ENCODE measurements at places on chromosomes 5 and 9.

GRCh38 chr9:99114049-99114440, 9.1 kb downstream of the TGFBR1 start:
- no peak for DNase-seq

GRCh38 chr5:29214839-29215238, 1978.6 kb upstream of the CDH6 start:
- DNase-seq, result no peak

GRCh38 chr9:133976191-133976861, 15.8 kb downstream of the VAV2 start:
- no peak for DNase-seq

- DNase-seq, result no peak
These were observed 26.9 kb downstream of the RAPGEF1 start for GRCh38 chr9:131713016-131713415.

DNA sequence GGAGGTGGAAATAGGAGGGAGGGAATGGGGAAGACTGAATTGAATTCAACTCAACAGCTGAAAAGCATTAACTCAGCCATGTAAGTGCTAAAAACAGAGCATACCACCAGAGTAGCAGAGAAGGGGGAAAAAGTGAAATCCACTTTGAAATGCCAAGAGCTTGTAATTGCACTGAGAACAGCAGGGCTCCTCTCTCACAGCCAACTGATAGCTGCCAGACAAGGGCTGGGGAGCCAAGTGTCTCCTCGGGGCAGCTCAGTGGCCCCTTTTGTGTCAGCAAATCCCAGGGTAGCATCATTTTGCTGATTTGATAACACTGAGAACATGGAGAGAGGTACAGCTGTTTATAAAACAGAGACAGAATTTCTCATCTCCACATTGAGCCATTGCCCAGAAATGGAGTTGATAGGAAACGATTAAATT, 182.5 kb downstream of the FRMD3 start:
- peak; percentile 30 for DNase-seq

GRCh38 chr5:122532035-122532434, 220.0 kb downstream of the SNCAIP start:
- DNase-seq, result no peak

GRCh38 chr5:31995714-31996113, 178.4 kb downstream of the GOLPH3 start:
- no peak for DNase-seq

GRCh38 chr5:74639807-74640449, 600 bp downstream of the ENC1 start:
- peak; percentile 40 for DNase-seq

DNA sequence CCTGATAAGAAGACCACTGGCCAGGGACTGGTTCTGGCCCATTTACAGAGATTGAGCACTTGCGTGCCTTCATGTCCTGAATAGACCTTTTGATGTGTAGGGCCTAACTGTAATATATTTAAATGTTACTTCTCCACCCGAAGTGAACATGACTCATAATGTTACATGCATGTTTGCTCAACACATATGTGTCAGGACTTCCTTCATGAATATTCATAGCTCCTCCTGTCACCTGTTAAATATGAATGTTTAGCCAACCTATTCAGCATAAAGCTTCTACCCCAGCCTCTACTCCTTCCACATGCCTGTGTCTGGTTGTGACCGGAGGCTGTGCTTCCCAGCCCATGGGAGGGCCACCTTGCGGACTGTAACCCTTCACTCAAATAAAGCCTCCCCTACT, 457.5 kb downstream of the IRX1 start:
- no peak for DNase-seq

- DNase-seq, result no peak
These were observed 27.0 kb downstream of the TCF7 start for GRCh38 chr5:134141331-134142050.

- no peak for DNase-seq
These were observed 28.1 kb upstream of the RNU6ATAC start for GRCh38 chr9:134192311-134192950.

DNA sequence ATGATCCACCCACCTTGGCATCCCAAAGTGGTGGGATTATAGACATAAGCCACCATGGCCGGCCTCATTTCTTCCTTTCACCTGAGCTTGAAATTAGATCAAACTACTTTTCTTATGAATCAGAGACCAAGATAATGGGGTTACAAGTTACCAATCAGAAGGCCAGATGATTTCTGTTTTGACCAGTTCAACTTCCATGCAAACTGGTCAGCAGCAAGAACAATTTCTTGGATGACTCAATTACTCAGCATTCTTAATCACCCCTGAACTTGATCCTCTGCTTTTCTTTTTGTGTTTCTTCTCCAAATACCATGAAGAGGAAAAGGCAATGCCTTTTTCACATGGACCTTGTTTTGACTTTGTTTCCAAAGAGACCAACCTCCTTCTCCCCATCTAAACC, 10.0 kb upstream of the PLIN2 start:
- no peak for DNase-seq

DNA sequence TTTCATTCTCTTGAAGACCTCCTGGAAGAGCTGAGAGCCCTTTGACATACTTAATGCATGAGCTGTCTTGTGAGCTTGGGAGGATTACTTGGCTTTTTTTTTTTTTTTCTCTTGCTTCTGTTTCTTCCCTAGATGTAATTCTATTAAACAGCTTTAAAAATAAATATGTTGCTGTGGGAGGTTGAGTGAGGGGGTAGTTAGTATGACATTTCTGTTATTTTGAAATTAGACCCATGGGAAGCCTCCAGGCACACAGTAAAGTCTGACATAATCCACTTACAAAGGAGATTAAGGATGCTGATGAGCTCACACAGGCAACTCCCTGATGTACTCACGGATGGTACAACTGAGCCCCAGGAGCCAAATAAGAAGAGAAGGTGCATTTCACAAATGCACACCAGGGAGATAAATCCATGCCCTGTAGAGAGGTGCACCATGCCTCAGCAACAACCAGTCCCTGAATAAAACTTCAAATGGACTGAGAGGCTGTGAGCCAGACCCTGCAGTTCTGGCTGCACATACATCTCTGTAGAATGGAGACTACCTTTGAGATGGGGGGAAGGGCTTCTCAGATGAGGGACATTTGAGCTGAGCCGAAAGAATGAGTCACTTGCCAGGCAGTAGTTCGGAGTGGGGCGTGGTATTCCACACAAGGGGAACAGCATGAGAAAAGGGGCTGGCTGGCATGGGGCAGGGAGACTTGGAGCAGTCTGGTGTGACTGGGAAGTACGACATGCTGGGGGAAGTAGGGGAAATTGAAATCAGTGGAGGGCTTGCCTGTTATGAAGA, 68.7 kb downstream of the ACTL7B start:
- DNase-seq, result no peak

GRCh38 chr9:104810421-104811339, 46.8 kb downstream of the NIPSNAP3B start:
- no peak for DNase-seq

DNA sequence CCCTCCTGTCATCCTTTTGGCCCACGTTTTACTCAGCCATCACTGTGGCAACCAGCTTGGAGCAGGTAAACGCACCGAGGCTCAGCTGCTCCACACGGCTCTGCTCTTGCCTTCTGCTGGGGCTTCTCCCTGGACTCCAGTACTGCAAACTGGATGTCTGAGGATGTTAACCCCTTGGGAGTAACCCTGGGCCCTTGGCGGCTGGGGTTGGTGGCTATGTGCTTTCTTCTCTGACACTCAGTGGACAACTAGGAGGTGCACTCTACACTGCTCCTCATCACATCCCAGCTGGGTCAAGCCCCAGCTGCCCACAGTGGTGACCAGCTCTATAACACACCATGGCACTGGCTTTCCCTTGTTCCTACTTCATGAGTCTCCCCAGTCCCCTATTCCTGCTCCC, 12.2 kb upstream of the CYSTM1 start:
- no peak for DNase-seq

GRCh38 chr5:75616371-75616881, 5.2 kb downstream of the ANKDD1B start:
- no peak for DNase-seq

DNA sequence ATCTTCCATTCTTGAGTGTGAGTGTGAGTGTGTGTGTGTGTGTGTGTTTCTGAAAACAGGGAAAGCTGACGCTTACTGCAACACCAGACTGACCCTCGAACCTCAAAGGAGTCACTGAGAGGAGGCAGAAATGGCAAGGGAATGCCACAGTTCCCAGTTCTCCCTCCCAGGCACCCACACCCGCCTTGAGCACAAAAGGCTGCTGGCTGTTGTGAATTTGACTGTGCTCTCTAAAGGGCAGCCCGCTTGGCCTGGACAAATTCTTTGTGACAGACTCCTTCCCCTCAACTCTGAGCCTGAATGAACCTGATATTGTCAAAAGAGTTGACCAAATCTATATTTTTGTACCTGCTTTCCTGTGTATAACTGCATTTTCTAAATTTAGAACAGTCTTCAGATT, 245.7 kb upstream of the IRX2 start:
- DNase-seq, result no peak

DNA sequence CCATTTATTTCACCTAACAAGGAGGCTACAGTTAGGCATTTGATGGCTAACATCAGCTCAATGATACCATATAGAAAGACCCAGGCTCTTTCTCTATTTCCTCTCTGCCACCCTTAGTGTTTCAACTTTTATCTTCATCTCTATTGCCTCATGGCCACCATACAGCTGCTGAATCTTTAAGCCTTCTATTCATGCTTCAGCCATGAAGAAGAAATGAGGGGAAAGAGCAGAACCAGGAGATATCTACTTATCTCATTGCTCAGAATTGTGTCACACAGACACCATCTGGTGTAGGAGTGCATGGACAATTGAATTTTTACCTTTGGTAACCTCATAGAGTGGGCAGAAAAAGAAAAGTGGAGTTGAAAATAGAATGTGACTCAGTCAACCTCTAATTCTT, 6.7 kb downstream of the GAPT start:
- DNase-seq, result no peak

DNA sequence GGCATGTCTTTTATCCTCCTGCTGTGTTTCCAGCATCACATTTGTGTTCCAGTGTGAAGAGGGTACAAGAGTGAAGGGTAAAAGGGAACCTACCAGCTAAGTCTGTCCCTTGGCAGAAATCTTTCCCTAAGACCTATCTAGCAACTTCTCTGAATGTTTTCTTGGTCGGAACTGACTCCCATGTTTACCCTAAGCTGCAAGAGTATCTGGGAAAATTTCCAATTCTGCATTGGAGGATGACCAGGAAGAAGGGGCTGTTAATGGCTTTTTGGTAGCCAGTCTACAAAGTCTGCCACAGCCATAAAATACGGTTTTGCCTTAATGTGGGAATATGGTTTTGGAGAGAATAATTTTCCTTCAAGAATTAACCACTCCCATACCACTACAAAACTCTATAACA, 75.1 kb downstream of the MAST4 start:
- no peak for DNase-seq

GRCh38 chr9:81719972-81720371, 30.6 kb upstream of the TLE1 start:
- DNase-seq, result no peak

GRCh38 chr5:143001764-143002351, 231.7 kb downstream of the ARHGAP26 start:
- no peak for DNase-seq

DNA sequence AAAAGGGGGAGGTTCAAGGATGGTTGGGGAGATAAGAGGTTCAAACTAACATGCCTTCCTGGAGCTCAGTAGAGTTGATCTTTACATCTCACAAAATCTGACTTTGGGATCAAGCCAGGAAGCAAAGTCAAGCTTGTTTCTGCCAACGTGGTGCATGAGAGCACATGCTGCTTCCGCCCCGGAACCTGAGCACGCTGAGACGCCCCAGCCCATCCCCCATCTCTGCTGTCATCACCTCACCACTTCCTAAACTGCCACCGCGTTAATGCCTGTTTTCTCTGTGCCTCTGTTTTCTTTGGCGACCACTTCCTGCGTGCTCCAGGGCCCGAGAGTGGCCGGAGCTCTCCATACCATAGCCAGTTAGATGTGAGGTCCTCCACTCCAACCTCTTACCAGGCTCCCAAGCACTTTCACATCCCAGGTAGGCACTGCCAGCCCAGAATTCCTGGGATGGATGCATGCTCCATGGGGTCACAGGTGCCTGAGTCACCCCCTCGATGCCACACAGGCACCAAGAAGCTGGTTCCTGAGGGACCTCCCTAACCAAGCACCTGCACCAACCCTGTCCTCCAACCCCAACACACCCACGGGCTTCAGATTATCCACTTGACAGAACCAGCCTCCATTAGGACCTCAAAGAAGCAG, 31.2 kb upstream of the AFAP1L1 start:
- no peak for DNase-seq

DNA sequence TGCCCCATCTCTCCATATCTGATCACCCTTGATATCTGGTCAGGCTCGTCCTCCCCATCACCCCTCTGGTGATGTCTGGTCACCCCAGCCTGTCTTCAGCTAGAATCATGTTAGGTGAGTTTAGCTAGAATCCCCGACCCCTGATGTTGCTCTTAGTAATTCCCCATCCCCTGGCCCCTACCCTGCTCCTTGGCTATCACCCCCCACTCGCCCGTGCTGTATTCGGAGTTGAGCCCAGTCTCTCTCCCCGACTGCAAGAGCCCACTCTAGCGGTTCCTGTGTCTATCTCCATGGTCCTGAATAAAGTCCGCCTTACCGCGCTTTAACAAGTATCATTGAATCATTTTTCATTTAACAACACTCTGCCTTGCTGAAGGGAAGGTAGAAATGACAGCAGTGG, 33.7 kb downstream of the ADAMTS2 start:
- DNase-seq, result no peak

- no peak for DNase-seq
These were observed 1.4 kb downstream of the CCDC187 start for GRCh38 chr9:136302527-136302926.

- no peak for DNase-seq
These were observed 7.6 kb upstream of the SPATA31E1 start for GRCh38 chr9:87875060-87875459.

GRCh38 chr9:20479419-20480155, 142.7 kb downstream of the MLLT3 start:
- no peak for DNase-seq

- DNase-seq, result no peak
These were observed 19.1 kb downstream of the TPPP start for GRCh38 chr5:673831-674629.

- no peak for DNase-seq
These were observed 2.2 kb downstream of the GBGT1 start for GRCh38 chr9:133161547-133161950.

- no peak for DNase-seq
These were observed 64.7 kb downstream of the IPPK start for GRCh38 chr9:92605224-92605623.

DNA sequence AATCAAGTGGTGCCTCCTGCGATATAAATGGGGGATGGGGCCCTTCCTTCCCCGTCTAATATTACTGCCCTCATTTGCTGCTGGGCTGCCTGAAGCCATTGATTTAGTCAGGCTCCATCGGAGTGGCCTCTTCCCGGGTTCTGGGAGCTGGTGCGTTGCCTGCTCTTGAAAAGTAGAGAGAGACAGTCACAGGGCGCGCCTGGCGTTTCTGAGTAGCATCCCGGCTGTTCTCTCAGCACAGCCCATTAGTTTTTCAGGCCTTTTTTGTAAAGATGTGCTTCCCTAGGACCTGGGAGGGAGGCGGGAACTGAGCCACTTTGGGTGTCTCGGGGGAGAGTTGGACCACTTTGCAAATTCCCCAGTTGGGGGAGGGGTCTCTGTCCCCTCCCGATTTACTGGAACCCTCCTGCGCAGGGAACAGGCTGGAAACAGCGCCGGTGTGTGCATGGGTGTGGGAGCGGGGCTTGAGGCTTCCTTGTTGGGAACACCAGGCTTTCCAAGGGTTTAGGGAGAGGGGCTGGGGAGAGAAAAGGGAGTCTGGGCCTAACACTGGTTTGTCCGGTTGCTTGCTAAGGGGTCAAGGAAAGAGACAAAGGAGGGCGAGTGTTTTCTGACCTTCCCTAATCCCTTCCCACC, 4.7 kb downstream of the PRDM6 start:
- no peak for DNase-seq

GRCh38 chr9:97109194-97109811, 70.4 kb upstream of the CTSV start:
- DNase-seq, result no peak
